ENCODE measurements at places on chromosomes 2 and 18.

DNA sequence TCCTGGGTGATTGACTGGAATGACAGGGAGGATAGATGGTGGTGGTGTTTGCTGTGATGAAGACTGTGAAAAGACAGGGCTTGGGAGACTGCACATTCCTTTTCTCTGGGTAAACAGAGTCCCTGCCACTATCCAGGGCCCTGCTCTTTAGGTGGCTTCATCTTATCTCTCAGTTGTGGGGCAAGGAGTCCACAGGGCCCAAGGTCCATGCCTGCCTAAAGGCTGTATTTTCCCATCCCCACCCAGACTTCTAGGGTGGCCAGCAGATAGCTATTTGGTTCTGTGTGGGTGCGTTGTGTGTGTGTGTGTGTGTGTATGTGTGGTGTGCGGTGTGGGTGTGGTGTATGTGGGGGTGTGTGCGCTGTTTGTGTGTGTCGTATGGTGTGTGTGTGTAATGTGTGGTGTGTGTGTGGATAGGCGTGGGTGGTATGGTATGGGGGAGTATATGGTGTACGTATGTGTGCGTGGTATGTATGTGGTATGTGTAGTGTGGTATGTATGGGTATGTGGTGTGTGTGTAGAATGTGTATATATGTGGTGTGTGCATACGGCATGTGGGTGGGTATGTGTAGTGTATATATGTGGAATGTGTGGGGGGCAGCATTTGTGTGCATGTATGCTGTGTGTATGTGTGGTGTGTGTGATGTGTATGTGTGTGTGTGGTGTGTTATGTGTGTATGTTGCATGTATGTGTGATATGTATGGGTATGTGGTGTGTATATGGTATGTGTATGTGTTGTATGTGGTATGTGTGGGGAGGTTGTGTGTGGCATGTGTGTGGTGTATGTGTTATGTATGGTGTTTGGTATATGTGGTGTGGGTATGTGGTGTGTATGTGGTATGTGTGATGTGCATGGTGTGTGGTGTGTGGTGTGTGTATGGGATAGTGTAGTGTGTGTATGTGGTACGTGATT is 10.5 kb upstream of the XRCC5 start:
- no peak for DNase-seq

GRCh38 chr2:60771508-60771907 is 15.4 kb downstream of the PAPOLG start:
- DNase-seq = no peak

DNA sequence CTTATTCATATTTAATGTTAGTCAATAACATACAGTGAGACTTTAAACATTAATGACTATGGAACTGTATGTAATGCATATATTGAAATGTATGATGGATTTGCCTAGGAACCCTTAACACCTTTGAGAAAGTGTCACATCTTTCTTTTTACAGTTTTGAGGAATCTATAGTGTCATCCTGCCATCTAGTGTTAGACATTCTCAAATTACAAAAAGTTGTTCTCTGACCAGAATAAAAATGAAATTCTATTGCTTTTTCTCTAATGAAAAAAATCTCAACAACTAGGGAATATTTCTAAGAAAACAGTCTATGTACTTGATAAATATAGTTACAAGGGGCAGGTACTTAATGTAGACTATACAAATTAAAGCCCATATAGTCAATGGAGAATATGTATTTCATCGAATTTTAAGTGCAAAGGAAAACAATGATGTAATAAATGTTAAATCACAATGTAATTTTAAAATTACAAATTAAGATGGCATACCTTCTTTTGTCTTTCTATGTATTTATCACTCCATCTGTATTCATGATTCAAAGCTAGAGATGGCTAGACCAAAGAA is 5.1 kb upstream of the CALCRL start:
- DNase-seq = peak; percentile 23

DNA sequence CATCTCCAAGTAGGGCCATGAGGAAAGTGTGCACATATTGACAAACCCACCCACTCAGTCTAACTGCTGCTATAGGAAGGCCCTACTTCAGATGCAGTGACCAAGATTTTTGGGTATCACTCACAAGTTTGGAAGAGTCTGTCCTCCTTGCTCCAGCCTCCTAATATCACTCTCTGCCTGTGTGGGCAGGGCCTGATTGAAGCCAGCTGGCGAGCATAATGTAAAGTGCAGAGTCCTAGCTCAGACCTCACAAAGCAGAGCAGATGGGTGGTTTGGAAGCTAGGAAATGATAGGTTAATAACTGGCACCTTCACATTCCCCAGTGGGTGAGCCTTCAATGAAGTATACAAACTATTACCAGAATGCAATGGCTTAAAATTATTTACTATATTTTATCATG is 11.2 kb upstream of the SULT1C3 start:
- DNase-seq = no peak

GRCh38 chr18:79193826-79194225 is 124.6 kb downstream of the ATP9B start:
- DNase-seq = no peak

DNA sequence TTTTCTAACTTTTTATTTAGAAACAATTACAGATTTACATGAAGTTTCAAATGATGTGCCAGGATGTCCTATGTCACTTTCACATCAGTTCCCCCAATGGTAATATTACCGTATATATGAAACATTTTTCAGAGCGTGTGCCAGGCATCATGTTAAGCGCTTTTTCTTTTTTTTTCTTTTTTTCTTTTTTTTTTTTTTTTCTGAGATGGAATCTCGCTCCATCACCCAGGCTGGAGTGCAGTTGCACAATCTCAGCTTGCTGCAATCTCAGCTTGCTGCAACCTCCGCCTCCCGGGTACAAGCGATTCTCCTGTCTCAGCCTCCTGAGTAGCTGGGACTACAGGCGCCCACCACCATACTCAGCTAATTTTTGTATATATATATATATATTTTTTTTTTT is 5.6 kb upstream of the PPP4R1 start:
- peak; percentile 54 for DNase-seq

DNA sequence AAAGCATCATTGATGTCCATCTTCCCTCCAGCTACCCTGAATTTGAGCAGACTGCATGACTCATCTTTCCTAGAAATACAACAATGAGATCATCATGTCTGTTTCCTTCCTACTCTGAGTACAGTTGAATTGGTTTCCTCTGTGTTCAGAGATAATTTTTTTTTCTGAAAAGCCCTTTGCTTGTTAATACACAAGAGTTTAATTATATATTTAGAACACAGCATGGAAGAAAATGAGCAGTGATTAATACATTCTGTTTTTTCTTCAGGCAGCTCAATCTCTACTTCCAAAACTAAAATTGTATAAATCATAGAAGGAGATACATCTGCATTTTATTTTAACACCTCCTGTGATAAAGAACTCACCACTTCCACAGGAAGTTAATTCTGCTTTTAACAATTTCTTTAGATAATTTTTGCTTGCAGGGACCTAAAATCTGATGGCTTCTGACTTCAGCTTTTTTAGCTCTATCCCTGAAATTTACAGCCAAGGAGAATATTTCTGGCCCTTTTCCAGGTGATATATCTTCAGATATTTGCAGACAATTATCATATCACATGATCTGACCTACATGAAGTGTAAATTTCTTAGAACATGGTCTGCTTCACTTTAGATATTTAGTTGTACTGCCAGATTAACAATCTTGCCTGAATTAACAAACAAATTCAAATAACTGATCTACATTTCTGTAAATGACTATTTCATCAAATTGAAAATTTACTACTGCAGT is 249.0 kb downstream of the TRIB2 start:
- peak; percentile 43 for DNase-seq

DNA sequence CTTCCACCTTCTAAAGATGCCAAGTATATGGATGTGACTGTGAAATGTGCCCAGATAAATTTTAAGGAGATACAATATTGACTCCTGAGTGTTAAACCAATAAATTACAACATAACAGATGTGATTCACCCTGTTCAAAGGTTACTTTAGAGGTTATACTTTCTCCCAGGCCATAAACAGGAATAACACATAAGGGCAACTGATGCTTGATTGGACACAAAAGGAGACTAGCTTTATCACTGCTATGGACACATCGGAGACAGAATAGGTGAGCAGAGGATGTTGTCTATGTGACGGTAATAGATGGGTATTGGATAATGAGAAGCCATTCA is 31.9 kb upstream of the SLC25A52 start:
- DNase-seq = no peak

DNA sequence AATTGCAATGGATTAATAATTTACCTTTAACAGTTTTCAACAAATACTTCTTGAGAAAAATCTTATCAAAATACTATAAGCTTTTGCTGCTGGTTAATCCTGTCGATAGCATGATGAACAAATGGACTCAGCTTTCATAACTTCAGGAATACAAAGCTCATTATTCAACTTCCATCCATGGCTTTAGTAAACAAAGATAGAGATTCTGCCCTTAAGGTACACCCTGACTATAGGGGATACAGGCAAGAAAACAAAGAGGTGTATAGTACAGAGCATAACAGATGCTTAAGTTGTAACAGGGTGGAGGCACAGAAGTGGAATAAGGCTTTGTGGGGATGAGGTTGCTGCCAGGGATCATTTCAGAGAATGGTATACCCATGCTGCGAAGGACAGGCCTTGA is 272.5 kb upstream of the STON1 start:
- DNase-seq = no peak

- DNase-seq = no peak
Observed at GRCh38 chr18:28332071-28332470, 155.1 kb upstream of the CDH2 start.

DNA sequence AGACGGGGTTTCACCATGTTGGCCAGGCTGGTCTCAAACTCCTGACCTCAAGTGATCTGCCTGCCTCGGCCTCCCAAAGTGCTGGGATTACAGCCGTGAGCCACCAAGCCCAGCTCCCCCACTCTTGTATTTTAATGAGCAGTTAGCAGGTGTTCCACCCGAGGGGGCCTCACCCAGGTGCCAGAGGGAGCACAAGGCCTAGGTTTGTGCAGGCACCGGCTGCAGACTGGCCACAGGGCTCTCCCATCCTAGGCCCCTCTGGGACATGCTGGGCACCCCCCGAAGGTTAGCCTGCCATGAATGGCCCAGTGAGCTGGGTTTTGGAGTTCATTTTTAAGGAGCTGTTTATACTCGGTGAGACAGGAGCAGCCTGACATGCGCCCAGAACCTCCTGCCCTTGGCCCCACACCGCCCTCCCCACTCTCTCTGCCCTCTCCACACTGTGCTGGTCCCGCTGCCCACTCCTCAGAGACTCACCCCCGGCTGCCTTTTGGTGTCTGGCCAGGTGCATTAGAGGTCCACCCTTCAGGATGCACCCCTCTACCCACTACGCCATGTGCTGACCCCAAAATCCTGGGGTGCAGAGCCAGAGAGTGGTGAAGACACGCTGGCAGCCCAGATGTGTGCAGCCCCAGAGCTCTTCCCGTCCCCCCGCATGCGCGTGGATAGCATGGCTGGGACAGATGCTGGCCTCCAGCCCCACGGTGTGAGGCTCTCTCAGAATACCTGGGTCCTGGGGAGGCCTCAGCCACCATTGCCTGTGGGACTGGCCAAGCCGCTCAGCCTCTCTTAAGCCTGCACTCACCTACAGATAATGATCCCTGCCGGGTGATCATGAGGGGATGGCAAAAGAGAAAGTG is 11.2 kb upstream of the KLF11 start:
- no peak for DNase-seq

- no peak for DNase-seq
Observed at GRCh38 chr2:79670198-79670597, 157.3 kb downstream of the CTNNA2 start.

GRCh38 chr2:208062113-208062512 is 36.8 kb upstream of the PLEKHM3 start:
- DNase-seq = peak; percentile 35

- DNase-seq = no peak
Observed at GRCh38 chr2:224379986-224380385, 21.9 kb downstream of the FAM124B start.

DNA sequence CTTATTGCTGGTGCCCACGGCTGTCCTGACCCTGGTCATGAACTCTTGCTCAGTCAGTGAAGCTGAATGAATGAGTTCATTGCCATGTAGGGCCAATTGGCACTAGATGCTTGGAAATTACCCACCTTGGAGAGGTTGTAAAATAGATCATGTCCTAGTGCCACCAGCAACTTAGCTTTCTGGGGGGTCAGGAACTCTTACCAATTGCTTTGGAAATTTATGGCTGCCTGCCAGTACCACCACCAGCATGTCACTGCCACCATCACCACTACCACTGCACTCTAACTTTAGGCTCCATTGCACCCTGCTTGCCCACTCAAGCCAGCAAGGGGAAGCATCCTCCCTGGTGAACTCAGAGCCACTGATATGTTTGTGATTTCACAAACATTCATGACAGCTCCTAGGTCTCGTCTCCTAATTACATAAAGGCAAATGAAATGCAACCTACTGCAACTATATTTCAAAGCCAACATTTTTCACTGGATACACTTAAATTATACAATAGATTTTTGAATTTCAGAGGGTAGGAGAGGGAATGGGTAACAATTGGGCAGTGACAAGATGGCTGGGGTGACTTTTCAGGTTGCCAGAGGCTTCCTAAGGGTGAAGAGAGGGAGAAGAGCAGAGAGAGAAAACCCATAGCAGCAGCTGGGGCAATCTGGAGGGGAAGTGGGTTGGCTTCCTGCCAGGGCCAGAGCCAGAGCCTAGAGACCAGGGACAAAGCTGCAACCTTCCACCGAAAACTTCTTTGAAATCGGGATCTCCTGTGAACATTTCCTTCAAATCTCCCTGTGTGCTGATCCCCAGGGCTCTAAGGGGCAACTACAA is 3.5 kb upstream of the EMILIN1 start:
- no peak for DNase-seq

DNA sequence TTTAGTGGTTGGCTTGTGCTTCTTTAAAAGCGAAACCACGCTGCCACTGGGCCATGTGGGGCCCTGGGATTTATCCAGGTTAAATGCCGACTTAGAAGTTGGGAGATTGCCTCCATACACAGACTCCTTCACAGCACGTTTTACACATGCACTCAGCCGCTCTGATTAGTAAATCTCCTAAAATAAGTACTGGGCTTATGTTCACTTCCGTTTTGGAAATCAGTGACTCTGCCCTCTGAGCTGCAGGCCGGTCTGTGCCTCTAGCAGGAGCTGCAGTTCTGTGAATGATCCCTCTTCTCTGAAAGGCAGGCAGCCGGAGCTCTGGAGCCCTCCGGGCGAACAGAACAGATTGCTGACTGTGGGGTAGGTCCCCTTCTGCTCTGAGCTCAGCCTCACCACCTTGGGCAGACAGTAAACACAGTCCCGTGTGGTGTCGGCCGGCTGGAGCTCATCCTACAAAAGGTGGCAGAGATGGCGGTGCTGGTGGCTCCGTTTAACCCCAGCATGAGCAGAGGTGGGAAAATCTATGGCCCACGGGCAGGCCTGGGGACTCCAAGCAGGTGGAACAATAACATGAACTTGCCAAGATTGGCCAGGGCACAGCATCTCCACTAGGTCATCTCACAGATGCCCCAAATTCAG is 9.8 kb upstream of the RAB17 start:
- peak; percentile 84 for DNase-seq

All from AG10803 (cell line).